Activated CD8-positive, alpha-beta T cell treated with anti-CD3 and anti-CD28 coated beads for 36 hours (primary cell): ENCODE measurements at places on chromosomes 12 and 14. TPM values are rescaled to one million over a fixed set of nuclear protein-coding genes. Genes with fewer than 3 reads are reported as not detected.
A peak's percentile ranks its signal among the peaks of the same experiment; 100 is the strongest.

- H3K4me3 ChIP-seq, result no peak overlapping the region
- no peaks in the 10 kb centered on the region for H3K36me3 ChIP-seq
- H3K4me1 ChIP-seq, result peaks cover 2% of the 10 kb centered on the region
- no peak for DNase-seq
- no peak overlapping the region for H3K27ac ChIP-seq
Measured at GRCh38 chr12:66804563-66804974, 125.7 kb upstream of the GRIP1 start.

GRCh38 chr12:14554281-14555007 is 13.2 kb downstream of the PLBD1 start:
- peaks cover 6% of the 10 kb centered on the region for H3K4me1 ChIP-seq
- H3K4me3 ChIP-seq, result no peak overlapping the region
- H3K36me3 ChIP-seq, result no peaks in the 10 kb centered on the region
- H3K27me3 ChIP-seq, result peaks cover 6% of the 10 kb centered on the region
- no peak overlapping the region for H3K27ac ChIP-seq
- no peak for DNase-seq

DNA sequence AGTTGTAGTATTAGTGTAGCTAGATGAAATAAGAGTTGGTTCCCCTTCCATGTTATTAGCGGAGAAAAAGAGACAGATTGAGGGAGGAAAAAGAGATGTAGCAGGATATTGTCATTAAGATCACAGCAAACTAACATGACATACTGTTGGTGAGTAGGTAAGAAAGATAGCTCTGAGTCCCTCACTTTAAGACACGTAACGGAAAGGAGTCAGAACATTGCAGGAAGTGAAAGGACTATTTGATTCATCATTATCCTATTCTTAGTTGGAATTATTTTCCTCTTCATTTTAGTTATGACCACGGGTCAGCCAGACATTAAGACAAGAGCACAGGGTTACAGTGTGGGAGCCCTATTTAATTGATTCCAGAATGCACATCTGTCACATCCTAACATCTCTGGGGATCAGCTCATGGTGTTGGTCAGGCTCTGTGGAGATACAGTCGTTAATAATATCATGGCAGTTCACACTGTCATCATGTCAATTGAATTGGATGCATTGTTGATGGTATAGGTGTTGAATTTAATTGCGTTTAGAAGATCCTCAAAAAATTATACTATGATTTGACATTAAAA is 55.0 kb downstream of the TMX1 start:
- DNase-seq, result no peak
- H3K4me3 ChIP-seq, result no peak overlapping the region
- H3K36me3 ChIP-seq, result no peaks in the 10 kb centered on the region
- H3K27ac ChIP-seq, result no peak overlapping the region

GRCh38 chr14:58238252-58239243 is 6.1 kb upstream of the PSMA3 start:
- H3K4me1 ChIP-seq, result peaks cover 12% of the 10 kb centered on the region
- DNase-seq, result peak; percentile 45
- no peaks in the 10 kb centered on the region for H3K36me3 ChIP-seq
- peaks cover 2% of the 10 kb centered on the region for H3K27me3 ChIP-seq

DNA sequence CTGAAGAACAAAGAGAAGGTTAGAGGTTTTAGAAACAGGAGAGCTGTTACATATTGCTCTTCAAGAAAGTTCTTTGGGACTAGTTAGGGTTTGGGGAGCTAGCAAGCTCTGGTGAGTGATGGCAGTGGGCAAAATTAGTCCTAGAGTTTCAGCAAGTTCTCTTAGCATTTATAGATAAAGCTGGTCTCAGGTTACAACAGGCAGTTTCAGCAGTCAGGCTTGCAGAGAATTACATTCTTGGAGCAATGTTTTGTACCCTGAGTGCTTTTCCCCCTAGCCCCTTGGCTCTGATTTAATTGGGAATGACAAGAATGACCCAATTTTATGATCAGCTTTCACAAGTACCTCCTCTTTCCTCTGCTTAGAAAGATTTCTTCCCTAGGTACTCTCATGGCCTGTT is 21.4 kb upstream of the EID3 start:
- DNase-seq, result no peak
- H3K36me3 ChIP-seq, result peaks cover 2% of the 10 kb centered on the region
- H3K4me1 ChIP-seq, result peaks cover 16% of the 10 kb centered on the region
- no peak overlapping the region for H3K27ac ChIP-seq

Gene PTPRQ
- not detected for total RNA-seq

Gene DLK1
- total RNA-seq, result not detected

Gene CIROP
- not detected for total RNA-seq

Gene TMCC3
- 0.25 TPM for total RNA-seq

Gene SPX
- not detected for total RNA-seq

Gene RNF31
- 75.0 TPM for total RNA-seq

Gene PPFIA2
- not detected for total RNA-seq
